Mesothelial cell of epicardium (in vitro differentiated cells): ENCODE measurements at places on chromosomes 16 and 17.

DNA sequence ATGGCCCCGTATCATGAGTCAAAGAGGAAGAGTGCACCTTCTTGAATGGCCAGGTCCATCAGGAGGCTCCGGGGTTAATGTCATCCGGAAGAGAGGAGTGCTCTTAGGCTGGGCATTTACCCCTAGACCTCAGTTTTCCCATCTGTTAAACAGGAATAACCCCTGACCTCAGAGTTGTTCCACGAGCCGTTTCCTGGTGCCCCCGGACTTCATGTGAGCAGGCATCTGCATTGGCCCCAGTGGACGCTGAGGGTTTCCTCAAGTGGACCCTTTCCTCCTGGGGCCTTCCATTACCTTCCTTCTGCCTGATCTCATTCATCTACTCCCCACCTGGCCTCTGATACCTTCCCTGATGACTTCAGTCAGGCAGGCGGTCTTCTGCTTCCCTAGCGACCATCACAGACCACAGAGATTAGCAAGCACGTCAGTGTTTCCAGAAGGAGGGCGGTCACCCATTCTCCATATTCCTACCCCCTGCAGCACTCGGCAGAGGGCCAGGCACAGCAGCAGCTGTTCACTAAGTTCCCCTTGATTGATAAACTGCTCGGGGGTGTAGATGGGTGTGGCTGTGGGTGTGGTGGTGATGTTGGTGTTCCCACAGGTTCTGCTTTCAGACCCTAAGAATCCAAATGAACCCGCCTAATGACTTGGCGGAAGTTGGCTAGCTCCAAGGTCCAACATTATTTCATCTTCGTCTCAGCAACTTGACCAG, 346.6 kb upstream of the TNRC6C start:
- no peak for DNase-seq

GRCh38 chr16:47278306-47278970, 134.7 kb upstream of the NETO2 start:
- no peak for DNase-seq

- no peak for DNase-seq
Measured at GRCh38 chr17:76775021-76775600, 37.2 kb downstream of the MFSD11 start.

DNA sequence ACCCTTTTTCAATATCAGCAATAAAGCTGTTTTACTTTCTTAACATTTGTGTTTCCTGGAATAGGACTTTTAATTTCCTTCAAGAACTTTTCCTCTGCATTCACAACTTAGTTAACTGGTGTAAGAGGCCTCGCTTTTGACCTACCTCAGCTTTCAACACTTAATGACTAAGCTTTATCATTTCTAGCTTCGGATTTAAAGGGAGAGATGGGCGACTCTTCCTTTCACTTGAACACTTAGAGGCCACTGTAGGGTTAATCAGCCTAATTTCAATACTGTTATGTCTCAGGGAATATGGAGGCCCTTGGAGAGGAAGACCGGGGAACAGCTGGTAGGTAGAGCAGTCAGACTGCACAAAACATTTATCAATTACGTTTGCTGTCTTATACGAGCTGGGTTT, 4.7 kb downstream of the SYNRG start:
- DNase-seq: no peak

DNA sequence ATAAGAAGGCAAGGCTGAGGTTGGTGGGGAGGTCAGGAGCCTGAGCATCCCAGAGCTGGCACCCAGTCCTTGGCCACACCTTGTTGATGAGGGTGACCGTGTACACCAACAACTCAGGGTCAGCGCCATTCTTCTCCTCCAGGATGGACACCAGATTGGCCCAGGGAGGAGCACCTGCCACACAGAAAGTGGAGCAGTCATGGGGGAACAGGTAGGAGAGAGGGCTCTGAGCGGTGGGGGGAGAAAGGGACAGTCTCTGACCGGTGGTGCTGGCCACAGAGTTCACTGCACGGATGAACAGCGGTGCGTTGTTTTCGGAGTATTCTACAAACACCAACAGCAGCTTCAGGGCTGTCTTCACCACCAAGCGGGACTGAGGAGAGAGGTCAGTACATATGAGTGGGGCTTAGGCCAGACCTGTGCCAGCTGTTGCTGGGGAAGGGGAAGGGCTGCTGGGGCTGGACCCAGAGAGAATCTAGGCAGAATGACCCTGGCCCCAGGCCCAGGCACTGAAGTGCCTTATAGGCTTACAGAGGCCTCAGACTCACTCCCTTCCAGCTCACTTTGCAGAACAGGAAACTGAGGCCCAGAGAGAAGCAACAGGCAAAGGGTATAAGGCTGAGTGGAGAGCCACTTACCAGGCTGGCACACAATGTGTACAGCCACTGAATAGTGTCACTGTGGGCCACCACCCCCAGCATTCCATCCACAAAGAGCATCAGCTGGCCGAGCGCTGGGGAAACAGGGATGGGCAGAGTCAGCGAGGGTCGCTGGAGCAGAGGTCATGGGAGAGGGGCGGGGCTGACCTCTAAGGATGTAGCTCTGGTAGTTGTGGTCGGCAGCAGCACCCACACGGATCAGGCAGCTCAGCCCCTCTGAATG, 9.6 kb downstream of the FHOD1 start:
- no peak for DNase-seq

GRCh38 chr16:53415504-53415903, 18.8 kb upstream of the RBL2 start:
- no peak for DNase-seq

- DNase-seq: no peak
Measured at GRCh38 chr16:75262104-75262799, 10.8 kb upstream of the BCAR1 start.

DNA sequence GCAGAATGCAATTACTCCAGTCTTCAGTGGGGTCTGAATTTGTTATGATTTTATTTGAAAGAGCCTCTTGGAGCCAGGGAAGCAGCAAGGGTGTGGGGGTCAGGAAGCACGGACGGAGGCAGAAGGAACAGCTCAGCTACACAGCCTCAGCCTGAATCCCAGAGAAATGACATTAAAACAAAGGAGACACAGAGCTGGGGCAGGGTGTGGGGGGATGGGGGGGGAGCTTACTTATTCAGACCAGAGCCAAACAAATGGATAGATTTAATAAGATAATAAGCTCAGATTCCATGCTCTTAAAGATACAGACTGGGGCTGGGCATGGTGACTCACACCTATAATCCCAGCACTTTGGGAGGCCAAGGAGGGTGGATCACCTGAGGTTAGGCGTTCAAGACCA, 195.3 kb downstream of the ZNF423 start:
- no peak for DNase-seq

- no peak for DNase-seq
Measured at GRCh38 chr17:18141210-18141803, 32.8 kb downstream of the MYO15A start.

GRCh38 chr17:59149841-59150511, 5.0 kb downstream of the SKA2 start:
- no peak for DNase-seq

DNA sequence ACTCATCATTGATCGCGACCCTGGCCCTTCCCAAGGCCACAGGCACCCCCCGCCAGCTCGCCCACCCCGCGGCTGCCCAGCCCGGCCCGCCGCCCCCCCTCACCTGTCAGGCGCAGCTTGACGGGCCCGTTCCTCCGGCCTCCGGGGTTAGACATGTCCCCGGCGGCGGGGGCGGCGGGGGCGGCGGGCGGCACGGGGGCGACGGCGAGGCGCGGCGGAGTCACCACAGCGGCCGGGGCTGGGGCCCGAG, 456 bp downstream of the SMURF2 start:
- no peak for DNase-seq

- DNase-seq: no peak
Measured at GRCh38 chr16:20889625-20890275, 10.4 kb downstream of the DCUN1D3 start.

- DNase-seq: no peak
Measured at GRCh38 chr16:11100239-11100750, 155.7 kb downstream of the SOCS1 start.

DNA sequence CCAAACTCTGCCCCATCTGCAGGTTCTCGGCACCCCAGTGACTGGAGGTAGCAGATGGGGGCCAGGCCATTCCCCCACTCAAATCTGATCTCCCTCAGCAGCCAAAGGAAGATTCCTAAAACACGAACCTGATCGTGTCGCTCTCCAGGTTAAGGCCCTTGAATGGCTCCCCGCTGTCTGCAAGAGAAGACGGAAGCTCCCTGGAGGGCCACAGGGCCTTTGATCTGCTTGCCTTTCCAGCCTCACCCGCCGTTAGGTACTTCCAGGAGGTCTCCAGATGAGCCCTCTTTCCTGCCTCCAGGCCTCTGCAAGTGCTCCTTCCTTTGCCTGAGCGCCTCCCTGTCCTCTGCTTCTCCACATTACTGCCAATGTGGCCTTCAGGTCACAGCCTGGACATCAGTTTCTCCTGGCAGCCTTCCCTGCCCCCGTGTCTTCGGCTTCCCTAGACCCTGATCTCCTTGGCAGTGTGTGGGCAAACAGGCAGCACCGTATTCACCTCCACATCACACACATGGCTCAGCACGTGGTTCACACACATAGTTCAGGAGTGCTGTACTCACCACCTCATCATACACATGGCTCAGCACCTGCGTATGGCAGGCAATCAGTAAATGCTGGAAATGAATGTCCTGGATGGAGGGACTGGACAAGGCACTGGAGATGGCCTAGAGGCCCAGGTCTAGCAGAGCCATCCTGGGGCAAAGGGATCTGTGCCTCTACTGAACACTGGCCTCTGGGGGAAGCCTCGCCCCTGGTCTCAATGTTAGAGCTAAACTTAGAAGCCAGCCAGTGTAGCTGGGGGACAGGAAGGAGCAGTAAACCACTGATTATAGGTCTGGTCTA, 26.4 kb upstream of the MRPS23 start:
- DNase-seq: no peak

GRCh38 chr16:82892324-82892723, 265.6 kb downstream of the CDH13 start:
- no peak for DNase-seq

DNA sequence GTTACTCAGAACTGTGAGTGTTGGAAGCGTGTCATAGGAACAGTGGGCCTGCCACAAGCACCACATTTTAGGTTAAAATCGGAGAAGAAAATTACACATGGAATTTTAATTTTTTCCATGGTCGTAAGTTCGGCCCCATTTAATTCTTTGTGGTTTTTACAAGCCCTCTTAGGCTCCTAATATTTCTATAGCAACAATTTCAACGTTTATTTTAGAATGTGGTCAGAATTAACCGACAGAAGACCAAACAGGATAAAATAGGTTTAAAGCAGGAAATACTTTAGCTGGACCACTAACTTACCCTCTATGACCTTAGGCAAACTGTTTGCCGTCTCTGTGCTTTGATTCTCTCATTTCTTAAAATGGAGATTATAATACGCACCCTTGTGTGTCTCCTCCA, 69.9 kb downstream of the FTO start:
- DNase-seq: no peak

DNA sequence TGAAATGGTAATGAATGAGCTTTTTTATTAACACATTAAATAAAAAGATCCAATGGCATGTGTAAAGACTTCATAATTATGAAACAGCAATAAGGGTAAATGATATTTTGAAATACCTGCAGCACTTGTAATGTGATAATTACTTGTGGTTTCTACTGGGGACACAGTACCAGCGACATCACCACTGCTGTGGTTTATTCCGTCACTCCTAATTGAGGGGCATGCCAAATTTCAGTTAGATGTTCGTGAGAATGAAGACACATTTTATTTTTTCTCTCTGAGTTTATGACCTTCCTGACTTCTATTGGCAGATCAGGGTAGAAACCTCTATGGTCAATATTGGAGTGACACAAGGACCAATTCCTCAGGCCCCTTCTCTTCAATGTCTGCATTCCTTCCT, 131.9 kb upstream of the XYLT1 start:
- no peak for DNase-seq

DNA sequence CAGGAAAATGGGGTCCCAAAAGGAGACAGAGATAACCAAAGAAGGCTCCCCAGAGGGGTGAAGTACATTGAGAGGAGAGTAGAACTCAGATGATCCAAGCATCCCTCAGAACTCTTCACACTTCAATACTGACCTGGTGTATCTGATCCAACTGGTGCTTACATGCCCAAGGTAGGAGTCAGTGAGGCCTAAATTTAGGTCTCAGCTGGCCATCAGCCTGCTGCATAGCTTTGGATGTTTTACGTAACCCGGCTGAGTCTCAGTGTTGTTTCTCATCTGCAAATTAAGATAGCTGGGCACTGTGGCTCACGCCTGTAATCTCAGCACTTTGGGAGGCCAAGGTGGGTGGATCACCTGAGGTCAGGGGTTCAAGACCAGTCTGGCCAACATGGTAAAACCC, 11.6 kb upstream of the GOSR2 start:
- no peak for DNase-seq

DNA sequence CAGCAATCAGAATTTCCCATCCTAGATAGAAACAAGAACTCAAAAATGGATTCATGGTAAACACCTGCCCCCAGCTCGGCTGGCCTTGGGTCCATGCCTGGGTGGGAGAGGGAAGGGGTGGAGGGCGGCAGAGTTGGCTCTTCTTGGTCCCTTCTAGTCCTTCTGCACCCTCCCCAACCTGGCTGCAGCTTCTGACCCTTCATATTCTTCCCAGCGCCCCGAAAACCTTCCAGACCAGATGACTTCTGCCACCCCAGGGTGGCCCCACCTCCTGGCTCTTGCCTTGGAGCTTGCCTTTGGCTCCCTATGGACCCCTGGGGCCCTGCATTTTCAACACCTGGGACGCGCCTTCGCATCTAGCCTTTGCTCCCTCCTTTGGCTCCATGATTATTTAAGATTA, 5.4 kb upstream of the GJD3 start:
- DNase-seq: no peak

DNA sequence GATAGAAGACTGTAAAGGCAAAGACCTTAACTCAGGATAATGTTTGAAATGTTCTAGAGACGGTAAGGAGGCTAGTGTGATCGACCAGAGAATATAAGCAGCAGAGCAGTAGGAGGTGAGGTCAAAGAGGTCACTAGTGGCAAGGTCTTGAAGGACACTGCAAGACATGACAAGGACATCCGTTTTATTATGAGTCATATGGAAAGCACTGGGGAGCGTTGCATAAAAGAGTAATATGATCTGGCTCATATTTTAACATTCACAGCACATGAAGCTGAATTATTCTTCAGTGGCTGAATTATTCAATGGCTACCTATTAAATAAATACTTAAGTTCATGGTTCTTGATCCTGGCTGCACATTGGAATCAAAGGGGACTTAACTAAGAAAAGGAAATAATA, 123.7 kb downstream of the SOX9 start:
- DNase-seq: no peak

DNA sequence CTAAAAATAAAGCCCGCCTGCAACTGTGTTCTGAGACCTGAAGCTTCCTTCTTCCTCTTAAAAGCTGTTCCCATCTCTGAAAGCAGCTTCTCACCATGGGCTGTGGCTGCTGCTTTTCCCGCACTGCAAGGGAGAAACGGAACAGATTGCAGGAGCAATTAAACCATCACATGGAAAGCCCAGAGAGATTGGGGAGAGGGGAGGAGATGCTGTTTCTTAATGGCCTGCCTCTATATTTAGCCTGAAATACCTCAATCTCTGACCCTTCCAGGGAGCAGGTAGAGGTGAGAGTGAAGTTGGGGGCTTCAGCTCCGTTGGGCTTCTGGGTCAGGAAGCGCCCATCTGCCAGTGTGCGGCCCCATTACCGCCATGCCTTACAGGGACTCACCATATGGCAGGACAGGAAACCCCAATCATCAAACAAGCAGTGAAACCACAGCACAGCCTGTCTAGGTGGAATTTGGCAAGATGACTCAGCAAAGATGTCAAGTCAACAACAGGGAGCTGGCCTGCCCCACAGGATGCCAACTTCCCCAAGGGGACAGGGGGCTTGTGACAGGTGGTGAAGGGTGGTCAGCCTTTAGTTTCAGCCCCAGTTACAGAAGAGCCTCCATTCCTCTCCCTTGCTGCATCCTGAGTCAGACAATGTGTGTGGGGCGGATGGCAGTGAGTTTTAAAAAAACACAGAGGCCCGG, 286.6 kb upstream of the CCL2 start:
- no peak for DNase-seq

- DNase-seq: no peak
Measured at GRCh38 chr17:66988069-66988798, 23.7 kb downstream of the CACNG4 start.
